ENCODE measurements at places on chromosomes 4 and X.

DNA sequence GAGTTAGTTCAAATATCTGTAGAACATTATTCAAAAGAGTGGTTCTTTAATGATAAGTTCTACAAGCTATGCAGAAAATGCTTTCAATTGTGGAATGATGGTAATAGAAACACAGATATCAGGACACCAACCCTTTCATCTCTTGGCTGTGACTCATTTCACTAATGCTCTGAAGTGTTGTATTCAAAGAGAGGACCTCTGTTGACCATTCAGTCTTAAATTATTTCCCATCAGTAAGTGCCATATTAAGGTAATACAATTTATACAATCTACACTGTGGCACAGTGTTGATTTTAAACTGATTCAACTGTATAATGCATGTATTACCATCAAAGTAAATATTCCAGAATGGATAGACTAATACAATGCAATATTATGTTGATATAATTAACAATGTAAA lies 289.0 kb upstream of the ADGRL3 start:
- no peak for DNase-seq

GRCh38 chr4:84032372-84032771 lies 466.7 kb downstream of the NKX6-1 start:
- no peak for DNase-seq

DNA sequence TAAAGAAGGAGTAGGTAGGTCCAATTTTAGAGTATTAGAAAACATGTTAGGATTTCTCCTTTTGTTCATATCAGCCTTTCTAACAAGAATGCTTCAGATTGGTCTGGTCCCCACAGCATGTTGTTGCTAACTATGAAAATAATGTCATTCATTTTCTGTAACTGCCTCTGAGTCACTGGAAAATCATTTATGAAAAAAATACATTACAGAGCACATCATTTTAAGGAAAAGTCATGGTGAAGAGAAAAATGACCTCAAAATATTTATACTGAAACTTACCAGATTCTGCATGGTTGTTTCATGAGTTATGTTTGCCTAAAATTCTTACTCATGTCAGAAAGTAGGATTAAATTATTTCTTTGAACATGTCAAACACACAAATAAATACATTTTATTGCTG lies 35.2 kb downstream of the DTHD1 start:
- no peak for DNase-seq

GRCh38 chr4:3451956-3452355 lies 10.2 kb downstream of the HGFAC start:
- no peak for DNase-seq

DNA sequence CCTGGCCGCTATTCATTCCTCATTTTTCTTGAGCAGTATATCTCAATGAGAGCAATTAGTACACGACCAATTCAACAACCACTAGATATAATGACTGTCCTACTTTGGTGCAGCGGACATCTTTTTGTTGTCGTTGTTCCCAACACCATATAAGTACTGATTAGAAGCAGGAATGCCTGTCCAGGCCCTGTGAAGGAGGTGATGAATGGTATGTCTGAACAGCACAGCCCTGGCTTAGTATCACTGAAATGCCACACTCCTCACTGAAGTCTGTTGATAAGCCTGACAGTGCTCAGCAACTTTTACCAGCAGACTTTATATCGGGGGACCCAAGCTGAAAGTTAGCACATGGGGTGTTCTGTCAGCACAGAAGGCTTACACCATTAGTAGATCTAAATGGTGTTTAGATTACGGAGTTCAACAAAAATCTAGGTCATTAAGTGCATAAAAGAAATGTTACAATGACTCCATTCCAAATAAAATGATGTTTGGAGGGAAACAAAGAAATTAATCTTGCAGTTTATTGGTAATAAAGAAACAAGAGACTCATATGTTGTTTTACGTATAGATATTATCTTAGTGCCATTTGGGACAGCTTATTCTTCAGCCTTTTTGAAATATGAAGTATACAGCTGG lies 228.3 kb upstream of the TTC29 start:
- peak; percentile 48 for DNase-seq

GRCh38 chrX:10030570-10030969 lies 63.4 kb downstream of the CLDN34 start:
- no peak for DNase-seq

- no peak for DNase-seq
Measured at GRCh38 chr4:5592272-5592671, 116.1 kb downstream of the EVC2 start.

GRCh38 chrX:99795495-99795894 lies 614.6 kb downstream of the PCDH19 start:
- DNase-seq: no peak

DNA sequence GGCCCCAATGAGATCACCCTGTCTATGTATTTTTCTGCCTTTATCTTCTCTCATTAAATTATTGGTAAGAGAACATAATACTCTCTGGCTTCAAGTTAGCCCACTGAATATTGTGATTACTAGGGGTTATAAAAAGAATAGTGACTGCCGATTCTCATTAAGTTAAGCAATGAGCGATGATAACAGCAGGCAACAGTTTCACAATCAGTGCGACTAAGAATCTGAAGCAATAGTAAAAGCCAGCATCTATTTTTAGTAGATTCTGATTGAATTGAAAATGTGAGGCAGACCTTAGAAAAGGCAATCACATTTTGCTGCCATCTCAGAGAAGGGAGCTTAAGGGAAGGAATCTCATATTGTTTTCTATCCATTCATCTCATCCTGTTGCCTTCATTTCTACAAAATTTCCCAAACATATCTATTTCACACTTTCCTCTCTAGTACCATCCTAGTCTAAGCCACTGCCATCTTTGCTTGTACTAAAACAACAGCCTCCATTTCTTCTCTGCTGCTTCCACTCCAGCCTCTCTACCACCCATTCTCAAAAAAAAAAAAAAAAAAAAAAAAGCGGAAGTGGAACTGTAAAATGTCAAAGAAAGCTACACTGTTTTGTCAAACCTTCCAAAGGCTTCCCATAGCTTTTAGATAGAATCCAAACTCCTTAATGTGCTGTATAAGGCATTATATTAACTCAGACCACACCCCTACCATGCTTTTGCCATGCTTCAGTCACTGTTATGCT lies 17.4 kb downstream of the GABRA4 start:
- DNase-seq: no peak

- DNase-seq: no peak
Measured at GRCh38 chr4:94546949-94547348, 95.2 kb downstream of the PDLIM5 start.

GRCh38 chr4:107034996-107035818 lies 906 bp downstream of the DKK2 start:
- DNase-seq: peak; percentile 56

DNA sequence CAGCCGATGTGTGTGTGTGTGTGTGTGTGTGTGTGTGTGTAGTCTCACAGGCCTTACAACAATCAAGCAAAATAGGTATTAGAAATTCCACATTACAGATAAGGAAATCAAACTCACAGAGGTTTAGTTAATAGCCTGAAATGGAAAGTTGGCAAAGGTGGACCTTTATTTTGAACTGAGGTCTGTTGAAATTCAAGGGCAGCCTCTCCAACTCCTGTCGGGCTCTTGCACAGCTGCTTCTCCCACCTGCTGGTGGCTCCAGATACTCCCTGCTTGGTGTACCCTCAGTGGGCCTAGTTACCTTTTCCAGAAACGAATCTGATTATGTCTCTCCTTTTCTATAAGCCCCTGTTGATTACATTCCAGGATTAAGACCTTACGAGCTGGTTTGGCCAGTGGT lies 195.9 kb downstream of the MGST2 start:
- no peak for DNase-seq

DNA sequence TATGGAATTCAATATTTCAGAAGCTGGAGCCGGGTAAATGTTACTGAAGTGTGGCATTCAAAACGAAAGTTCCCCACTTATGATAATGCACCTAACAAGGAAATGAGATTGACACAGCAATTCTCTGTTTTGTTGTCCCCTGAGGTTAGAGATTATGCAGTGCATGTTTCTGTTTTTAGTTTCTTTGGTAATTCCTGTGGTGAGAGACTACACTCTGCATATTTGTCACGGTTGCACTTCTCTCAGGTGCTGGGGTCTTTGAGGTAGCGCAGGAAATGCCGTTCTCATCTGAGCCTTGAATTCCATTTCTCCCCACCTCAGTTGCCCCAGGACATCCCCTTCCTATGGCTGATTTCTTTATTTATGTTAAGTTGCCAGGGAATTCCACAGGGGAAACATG lies 15.3 kb upstream of the BEND4 start:
- DNase-seq: no peak

- no peak for DNase-seq
Measured at GRCh38 chr4:89995006-89995405, 100.4 kb downstream of the MMRN1 start.

DNA sequence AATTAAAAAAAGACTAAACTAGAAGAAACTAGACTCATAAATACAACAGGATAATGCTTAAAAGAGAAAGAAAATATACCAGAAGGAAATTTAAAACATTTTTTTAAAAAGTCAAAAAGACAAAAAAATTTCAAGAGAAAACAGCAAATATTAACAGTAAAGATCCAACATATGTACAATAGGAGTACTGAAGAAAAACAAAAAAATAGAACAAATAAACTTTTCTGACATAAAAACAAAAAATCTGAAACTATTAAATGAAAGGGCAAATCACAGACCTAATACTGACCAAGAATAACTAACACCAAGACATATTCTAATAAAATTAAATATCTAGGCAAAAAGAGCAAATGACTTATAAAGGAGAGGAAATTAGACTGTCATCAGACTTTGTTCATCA lies 11.5 kb downstream of the DNAJB14 start:
- DNase-seq: no peak

DNA sequence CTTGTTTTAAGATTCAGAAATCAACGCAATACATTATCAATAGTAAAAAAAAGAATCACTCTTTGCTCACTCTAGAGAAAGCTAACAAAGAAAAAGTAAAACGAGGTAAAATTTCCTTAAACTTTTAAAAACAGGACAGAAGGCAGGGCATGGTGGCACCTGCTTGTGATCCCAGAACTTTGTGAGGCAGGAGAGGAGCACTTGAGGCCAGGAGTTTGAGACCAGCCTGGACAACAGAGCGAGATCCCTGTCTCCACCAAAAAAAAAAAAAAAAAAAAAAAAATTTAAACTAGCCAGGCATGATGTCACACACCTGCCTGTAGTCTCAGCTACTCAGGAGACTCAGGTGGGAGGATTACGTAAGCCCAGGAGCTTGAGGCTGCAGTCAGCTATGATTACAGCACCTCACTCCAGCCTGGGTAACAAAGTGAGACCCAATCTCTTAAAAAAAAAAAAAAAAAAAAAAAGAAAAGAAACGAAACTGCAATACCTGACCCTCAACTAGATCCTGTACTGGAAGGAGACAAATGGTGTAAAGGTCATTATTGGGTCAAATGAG lies 3.5 kb downstream of the CCNI start:
- DNase-seq: peak; percentile 69

DNA sequence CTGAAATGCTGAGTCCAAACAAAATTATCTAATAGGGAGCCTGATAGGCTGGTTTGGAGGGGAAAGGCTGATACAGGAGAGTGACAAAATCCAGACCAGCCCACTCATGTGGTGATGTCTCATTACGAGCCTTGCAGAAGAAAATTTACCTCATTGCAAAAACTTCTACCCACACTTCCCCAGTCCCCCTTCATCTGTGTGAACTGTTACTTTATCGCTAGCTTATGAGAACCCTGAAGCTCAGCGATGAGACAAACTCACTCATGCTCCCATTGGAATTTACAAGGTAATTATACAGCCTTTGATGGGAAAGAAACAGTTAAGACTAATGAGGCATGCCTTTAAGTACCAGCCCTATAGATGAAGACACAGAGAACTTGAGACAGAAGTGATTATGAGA lies 76.1 kb downstream of the ARHGAP6 start:
- peak; percentile 18 for DNase-seq

- DNase-seq: no peak
Measured at GRCh38 chr4:53917729-53918128, 146.7 kb downstream of the CHIC2 start.

DNA sequence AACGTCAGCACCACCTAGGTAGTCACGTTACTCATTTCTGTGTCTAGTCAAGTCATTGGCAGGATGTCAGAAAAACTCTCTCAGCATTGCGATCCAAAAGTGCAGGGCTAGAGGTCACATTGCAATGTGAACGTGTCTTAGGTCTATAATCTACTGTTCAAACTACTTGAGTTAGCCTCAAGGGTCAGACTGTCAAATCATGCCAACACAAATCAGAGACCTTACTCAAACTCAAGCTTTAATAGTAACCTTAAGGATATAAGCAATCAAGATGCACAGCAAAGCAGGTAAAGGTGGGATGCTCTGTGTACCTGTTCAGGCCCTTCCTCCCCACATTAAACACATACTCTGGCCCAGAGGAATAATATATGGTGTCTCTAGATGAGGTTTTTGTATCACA lies 114.4 kb upstream of the NOCT start:
- DNase-seq: no peak

- DNase-seq: peak; percentile 22
Measured at GRCh38 chr4:149889991-149890390, 74.3 kb upstream of the IQCM start.

GRCh38 chr4:7089213-7089986 lies 21.5 kb upstream of the GRPEL1 start:
- no peak for DNase-seq

DNA sequence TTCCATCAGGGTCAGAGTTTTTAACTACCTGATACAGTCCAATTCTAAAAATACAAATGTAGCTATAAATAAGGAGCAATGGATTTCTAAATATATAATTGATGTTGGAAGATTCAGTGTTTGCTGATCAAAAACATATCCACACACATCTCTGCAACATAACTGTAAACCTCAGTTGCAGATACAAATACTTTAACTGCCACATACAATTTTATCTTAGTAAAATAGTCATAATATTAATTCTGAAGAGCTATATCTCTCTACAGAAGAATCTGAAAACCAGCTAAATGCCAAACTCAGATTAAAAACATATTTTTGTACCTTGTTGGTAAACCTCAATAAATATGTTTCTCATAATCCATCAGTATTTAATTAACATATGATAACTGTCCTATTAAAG lies 674.3 kb upstream of the INTU start:
- DNase-seq: no peak

DNA sequence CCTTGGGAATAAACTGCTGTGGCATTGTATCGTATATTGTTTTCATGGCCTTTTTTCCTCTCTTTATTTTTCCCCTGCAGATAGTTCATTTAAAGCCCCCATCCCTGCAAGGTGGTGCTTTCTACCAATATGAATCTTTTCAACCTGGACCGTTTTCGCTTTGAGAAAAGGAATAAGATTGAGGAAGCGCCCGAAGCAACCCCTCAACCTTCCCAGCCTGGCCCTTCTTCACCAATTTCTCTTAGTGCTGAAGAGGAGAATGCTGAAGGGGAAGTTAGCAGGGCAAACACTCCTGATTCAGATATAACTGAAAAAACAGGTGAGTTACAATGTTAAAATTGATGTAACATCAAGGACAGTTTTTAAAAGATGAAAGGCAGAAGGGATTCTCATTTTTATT lies 601 bp downstream of the SMARCAD1 start:
- DNase-seq: no peak
